ENCODE measurements at places on chromosomes 7 and 10.

GRCh38 chr7:15916681-15917380, 230.3 kb upstream of the MEOX2 start:
- no peak overlapping the region for H3K4me3 ChIP-seq
- no peaks in the 10 kb centered on the region for H3K27me3 ChIP-seq
- no peaks in the 10 kb centered on the region for H3K4me1 ChIP-seq
- H3K36me3 ChIP-seq = no peaks in the 10 kb centered on the region

- no peaks in the 10 kb centered on the region for H3K36me3 ChIP-seq
- no peak for DNase-seq
- H3K4me1 ChIP-seq = peaks cover 18% of the 10 kb centered on the region
- H3K4me3 ChIP-seq = no peak overlapping the region
- H3K27ac ChIP-seq = peak overlapping the region; percentile 77
Measured at GRCh38 chr10:74593470-74593869, 232.9 kb upstream of the KAT6B start.

GRCh38 chr10:17038627-17039026, 91.0 kb downstream of the CUBN start:
- DNase-seq = no peak
- H3K36me3 ChIP-seq = no peaks in the 10 kb centered on the region
- no peaks in the 10 kb centered on the region for H3K27me3 ChIP-seq
- H3K27ac ChIP-seq = no peak overlapping the region

GRCh38 chr10:104452977-104453376, 99.3 kb downstream of the CFAP58 start:
- no peak overlapping the region for H3K4me3 ChIP-seq
- no peak overlapping the region for H3K27ac ChIP-seq
- H3K36me3 ChIP-seq = no peaks in the 10 kb centered on the region
- no peak for DNase-seq
- peaks cover 2% of the 10 kb centered on the region for H3K27me3 ChIP-seq

DNA sequence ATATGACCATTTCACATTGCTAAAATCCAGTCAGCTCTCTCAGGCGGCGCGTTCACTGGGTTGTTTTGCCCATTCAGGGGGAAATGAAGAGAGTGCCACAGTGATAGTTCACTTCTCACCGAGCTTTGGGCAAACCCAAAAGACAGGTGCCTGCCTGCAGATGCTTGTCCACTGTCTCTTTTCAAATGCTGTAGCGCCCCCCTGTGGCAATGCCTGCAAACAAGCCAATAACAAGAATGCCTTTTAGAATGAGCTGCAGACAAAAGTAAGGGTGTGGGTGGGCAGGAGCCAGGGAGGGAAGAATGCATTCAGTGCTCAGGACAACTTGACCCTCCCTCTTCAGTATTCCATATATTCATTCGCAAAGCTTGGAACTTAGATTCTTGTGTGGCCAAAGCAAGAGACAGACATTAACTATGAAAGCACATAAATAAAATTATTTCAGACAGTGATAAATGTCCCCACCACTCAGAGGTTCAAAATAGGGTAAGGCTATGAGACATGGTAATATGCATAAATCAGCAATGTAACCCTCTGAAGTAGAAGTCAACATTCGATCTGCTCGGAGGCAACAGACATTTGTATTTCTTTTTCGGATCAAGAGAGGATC, 86.9 kb downstream of the JAZF1 start:
- no peaks in the 10 kb centered on the region for H3K27me3 ChIP-seq
- no peaks in the 10 kb centered on the region for H3K36me3 ChIP-seq
- DNase-seq = no peak
- no peak overlapping the region for H3K27ac ChIP-seq

GRCh38 chr7:107486041-107486440, 16.2 kb downstream of the GPR22 start:
- H3K27me3 ChIP-seq = no peaks in the 10 kb centered on the region
- H3K27ac ChIP-seq = no peak overlapping the region
- H3K4me3 ChIP-seq = no peak overlapping the region
- no peaks in the 10 kb centered on the region for H3K4me1 ChIP-seq
- no peak for DNase-seq
- H3K36me3 ChIP-seq = no peaks in the 10 kb centered on the region

DNA sequence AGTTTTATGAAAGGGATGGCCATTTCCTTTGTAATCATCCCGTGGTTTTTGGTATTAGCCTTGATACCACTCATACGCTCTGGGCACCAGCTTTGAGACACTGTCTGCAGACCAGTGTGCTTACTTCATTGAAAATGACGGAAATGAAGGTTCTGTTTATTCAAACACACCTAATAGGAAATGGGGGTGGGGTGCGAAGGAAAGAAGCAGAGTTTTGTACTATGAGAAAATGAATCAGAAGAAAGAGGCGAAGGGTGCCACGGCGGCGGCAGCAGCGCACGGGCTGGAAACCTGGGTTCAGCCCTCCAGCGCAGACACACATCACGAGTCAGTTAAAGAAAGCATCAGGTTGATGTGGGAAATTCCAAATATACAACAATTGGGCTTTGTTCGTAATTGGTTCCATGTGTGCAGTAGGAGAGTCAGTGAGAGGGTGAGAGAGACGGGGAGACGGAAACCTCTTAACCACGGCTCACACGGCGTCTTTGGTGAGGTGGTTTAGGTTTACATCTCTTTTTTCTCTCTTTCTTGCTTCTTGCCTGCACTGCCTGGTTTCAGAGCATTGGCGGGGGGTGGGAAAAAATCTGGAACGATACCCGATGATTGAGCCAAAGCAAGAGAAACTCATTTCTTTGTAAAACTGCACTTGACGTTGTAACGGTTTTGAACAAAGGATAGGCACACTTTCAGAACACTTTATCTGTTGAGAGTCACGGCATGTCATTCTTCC, 321.2 kb downstream of the FRMD4A start:
- no peaks in the 10 kb centered on the region for H3K36me3 ChIP-seq
- peak overlapping the region; percentile 60 for H3K4me3 ChIP-seq
- H3K27ac ChIP-seq = peak overlapping the region; percentile 64
- H3K27me3 ChIP-seq = peaks cover 12% of the 10 kb centered on the region

GRCh38 chr7:120837599-120837998, 20.3 kb downstream of the TSPAN12 start:
- no peak overlapping the region for H3K4me3 ChIP-seq
- no peaks in the 10 kb centered on the region for H3K27me3 ChIP-seq

DNA sequence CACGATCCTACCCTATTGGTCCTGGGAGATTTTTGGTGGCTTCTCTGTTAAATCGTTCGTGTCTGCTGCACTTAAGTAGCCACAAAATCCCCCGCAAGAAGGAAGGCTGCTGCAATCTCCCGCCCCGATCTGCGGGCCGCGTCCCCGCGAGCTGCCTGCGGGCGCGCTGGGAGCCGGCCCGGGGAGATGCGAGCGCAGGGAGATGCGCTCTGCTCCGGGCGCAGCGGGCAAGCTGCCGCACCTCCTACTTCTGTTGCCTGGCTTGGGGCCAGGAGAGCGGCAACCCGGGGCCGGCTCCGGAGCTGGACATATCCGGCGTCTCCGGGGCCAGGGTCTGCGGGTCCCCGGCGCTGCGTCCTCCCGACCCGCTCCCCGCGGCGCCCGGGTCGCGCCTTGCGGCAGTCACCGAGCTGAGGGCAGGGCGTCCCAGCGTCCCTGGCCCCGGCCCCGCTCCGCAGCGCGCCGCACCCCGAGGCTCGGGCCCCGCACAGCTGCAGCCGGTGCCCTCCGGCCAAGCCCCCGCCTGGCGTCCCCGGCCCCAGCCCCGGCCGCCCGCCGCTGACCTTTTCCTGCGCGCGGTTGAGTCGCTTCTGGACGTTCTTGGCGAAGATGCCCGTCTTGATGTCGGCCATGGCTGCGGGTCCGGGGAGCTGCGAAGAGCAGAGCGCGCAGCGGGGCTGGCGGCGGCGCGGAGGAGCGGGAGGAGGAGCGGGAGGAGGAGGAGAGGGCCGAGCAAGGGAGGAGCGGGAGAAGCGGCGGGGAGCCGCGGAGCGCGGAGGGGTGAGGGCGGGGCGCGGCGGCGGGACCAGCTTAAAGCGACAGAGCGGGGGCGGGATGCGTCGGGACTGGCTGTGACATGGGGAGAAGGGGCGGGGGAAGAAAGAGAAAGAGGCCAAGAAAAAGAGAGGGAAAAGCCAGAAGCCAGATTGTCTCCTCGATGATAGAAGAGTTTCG, at the start of gene AMPH:
Gene AMPH, minus strand, starts transcription at position 654 of the 954 bp plus-strand sequence. Its CDS starts 22 bp downstream, at position 632.
- H3K27ac ChIP-seq = peak within 1 kb of the TSS; percentile 21
- H3K27me3 ChIP-seq = no peaks in the 10 kb centered on the region
- no peak for DNase-seq
- peak within 1 kb of the TSS; percentile 57 for H3K4me3 ChIP-seq
- no peaks in the 10 kb centered on the region for H3K36me3 ChIP-seq

GRCh38 chr7:137020351-137020750, 151.9 kb downstream of the CHRM2 start:
- H3K27ac ChIP-seq = no peak overlapping the region
- no peak for DNase-seq
- no peaks in the 10 kb centered on the region for H3K4me1 ChIP-seq
- H3K36me3 ChIP-seq = no peaks in the 10 kb centered on the region
- no peak overlapping the region for H3K4me3 ChIP-seq

GRCh38 chr10:46232084-46232483, 54.7 kb upstream of the ANTXRL start:
- H3K36me3 ChIP-seq = no peaks in the 10 kb centered on the region
- no peaks in the 10 kb centered on the region for H3K27me3 ChIP-seq
- no peak for DNase-seq

DNA sequence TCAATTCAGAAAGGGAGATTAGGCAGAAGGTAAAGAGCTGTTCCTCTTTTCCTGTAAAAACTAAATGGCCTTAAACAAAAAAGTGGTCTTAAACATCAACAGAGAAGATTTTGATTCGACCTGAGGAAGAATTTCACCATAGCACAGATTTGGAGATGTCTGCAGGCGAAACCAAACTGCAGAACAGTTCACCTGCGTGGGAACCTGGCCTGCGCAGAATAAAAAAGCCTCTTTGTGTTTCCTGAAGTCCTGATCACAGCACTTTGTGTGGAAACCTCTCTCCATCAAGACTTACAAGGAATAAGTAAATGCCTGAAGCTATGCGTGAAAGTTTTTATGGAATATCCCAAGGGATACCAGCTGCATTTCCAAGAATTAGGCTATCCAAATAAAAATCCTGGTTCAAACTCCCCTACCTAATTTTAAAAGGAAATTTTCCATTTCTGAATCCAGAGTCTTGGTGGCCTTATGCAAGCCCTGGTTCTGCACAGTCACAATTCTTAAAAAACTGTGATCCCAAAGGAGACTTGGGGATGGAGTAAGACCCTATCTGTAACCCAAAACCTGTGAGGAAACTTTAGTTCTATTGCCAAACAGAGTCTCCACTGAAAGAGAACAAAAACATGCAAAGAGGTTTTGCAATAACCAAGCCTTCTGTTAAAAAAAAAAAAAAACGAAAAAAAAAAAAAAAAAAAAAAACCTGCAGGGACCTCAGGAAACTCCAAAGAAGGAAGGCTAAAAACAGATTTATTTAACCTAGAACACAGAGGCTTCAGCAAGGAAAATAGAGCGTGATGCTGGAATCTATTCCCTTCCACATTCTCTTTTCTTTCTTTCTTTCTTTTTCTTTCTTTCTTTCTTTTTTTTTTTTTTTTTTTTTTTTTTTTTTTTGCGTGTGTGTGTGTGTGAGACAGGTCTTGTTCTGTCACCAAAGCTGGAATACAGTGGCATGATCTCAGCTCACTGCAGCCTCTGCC, 10.4 kb downstream of the CALML3 start:
- DNase-seq = no peak
- H3K36me3 ChIP-seq = no peaks in the 10 kb centered on the region
- no peaks in the 10 kb centered on the region for H3K27me3 ChIP-seq
- H3K4me1 ChIP-seq = peaks cover 67% of the 10 kb centered on the region
- H3K27ac ChIP-seq = peak overlapping the region; percentile 22

DNA sequence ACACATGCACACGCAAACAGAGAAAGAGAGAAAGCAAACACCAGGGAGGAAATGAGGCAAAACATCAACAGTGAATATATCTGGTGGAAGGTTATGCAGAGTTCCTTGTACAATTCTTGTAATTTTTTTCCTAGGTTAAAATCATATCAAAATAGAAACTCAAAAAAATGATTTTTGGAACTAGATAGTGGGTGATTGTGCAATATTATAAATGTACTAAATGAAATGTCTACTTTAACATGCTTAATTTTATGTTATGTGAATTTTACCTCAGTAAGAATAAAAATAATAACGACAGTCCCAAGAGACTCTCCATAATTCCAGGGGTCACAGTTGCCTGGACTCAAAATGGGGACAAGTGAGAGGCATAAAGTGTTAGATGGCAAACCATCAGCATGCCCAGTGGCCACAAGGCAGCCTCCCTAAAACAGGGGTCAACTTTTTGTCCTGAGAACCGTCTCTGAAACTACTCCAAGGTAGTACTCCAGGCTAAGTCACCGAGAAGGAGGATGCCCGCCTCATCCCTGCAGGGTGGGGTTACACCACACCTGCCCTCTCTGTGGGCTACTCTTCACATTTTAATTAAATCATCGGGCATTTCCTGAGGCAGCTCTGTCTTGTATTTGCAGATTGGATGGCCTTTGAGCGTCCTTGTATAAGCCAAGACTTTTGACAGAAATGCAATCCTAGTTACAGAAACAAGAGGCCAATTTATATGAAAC, 267.7 kb downstream of the ELMO1 start:
- H3K36me3 ChIP-seq = no peaks in the 10 kb centered on the region
- H3K4me3 ChIP-seq = no peak overlapping the region
- peaks cover 10% of the 10 kb centered on the region for H3K4me1 ChIP-seq
- H3K27me3 ChIP-seq = no peaks in the 10 kb centered on the region
- DNase-seq = no peak

DNA sequence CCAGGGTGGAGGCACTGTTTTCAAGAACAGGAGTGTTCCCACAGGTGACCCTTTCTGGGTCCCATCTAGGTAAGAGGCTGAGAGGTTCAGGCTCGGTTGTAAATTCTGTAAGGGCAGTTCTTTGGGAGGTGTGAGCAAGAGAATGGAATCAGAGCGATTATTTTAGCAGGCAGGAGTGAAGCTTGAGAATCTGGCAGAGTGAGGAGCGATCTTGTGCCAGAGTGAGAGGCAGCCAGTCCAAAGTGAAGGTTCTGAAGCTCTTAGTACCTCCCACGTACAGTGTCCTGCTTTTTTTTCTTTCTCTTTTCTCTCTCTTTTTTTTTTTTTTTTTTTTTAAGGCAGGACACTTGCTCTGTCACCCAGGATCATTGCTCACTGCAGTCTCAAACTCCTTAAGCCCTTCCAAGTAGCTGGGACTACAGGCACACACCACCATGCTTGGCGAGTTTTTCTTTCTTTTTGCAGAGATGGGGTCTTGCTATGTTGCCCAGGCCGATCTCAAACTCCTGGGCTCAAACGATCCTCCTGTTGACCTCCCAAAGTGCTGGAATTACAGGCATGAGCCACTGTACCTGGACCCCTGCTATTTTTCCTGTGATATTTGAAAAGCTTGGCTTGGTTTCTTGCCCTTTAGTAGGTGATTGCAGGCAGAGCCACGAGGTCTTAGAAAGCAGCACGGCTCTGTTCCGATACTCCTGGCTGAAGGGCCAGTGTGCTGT, 10.9 kb downstream of the POR start:
- no peak for DNase-seq
- H3K4me3 ChIP-seq = no peak overlapping the region
- H3K4me1 ChIP-seq = no peaks in the 10 kb centered on the region
- no peaks in the 10 kb centered on the region for H3K36me3 ChIP-seq
- H3K27me3 ChIP-seq = no peaks in the 10 kb centered on the region
- no peak overlapping the region for H3K27ac ChIP-seq

Data from esophagus squamous epithelium (tissue), 5 donors.